ENCODE measurements at places on chromosomes 2 and 18.

DNA sequence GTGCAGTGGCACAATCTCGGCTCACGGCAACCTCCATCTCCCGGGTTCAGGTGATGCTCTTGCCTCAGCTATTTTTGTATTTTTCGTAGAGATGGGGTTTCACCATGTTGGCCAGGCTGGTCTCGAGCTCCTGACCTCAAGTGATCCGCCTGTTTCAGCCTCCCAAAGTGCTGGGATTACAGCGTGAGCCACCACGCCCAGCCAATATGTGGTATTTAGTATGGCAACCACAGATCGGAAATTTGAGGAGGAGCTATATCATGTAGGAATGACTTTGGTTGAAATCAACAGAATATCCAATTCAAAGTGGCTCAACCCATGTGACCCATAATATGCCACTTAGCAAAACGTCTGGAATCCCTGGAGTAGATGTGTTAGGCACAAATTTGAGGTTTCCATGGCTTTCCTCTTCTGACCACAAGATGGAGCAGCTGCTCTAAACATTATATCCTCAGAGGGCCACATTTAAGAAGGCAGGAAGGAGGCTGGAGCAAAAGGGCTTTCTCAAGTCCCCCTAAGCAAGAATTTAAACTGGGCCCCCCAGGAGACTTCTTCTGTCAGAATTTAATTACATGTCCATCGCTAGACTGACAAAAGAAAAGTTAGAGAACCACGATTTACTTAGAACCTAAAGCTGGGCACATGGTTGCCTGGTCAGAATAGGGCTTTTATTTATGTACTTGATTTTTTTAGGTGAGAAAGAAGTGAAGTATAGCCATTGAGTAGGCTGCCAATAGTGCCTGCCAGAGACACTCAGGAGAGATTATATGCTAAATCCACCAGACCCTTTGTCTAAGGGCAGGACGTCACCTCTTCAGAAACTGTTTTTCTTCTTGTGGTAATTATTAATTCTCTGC lies 49.6 kb upstream of the ITSN2 start:
- peak; percentile 54 for DNase-seq

DNA sequence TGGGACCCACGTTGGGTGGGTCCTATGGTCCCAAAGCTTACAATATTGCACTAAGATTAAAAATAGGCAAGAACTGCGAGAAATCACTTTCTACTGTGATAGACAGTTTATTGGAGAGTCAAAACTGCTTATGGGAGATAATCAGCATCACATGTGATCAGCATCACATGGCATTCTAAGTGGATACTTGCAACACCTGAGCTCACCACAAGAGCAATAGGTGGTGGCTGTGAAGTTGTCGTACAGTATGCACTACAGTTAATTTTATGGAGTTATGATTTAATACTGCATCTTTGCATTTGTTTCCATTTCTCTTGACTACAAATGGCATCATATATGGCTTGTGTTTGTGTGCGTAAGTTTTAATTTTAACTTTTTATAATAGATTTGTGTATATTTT lies 11.6 kb downstream of the PNO1 start:
- no peak for DNase-seq

- DNase-seq, result no peak
Observed at GRCh38 chr18:741931-742512, 29.6 kb upstream of the ENOSF1 start.

GRCh38 chr2:95043300-95044093 lies 18.0 kb downstream of the MAL start:
- DNase-seq, result no peak

GRCh38 chr2:85753525-85754312 lies at the start of gene ATOH8:
Gene ATOH8, plus strand, starts transcription at chr2:85753991. Its CDS starts 199 bp downstream, at chr2:85754190.
- DNase-seq, result no peak

- no peak for DNase-seq
Observed at GRCh38 chr2:9739531-9739964, 103.7 kb upstream of the TAF1B start.

DNA sequence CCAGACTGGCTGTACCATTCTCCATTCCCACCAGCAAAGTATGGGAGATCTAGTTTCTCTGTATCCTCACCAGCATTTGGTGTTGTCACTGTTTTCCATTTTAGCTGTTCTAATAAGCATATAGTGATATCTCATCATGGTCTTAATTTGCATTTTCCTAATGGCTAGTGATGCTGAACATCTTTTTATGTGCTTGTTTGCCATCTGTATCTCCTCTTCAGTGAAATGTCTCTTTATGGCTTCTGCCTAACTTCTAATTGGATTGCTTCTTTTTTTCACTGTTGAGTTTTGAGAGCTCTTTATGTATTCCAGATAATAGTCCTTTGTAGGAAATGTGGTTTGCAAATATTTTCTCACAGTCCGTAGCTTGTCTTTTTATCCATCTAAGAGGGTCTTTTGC lies 18.9 kb upstream of the BIN1 start:
- no peak for DNase-seq

DNA sequence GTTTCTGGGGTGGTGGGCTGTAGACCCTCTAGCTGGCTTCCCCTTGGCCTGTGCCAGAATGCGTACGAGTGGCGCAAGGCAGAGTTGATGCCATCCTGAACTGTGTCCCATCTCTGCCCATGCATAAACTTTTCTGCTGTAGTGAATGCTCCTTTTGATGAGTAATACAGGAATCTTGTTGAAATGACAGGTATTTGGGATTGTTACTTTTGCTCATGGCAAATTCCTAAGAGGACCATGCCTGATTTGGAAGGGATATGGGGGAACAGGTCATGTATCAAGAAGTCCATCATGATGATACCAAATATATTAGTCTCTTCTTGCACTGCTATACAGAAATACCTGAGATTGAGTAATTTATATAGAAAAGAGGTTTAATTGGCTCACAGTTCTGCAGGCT lies 648.0 kb downstream of the SLC4A3 start:
- no peak for DNase-seq

- DNase-seq, result no peak
Observed at GRCh38 chr2:3253913-3254441, 123.6 kb downstream of the EIPR1 start.

DNA sequence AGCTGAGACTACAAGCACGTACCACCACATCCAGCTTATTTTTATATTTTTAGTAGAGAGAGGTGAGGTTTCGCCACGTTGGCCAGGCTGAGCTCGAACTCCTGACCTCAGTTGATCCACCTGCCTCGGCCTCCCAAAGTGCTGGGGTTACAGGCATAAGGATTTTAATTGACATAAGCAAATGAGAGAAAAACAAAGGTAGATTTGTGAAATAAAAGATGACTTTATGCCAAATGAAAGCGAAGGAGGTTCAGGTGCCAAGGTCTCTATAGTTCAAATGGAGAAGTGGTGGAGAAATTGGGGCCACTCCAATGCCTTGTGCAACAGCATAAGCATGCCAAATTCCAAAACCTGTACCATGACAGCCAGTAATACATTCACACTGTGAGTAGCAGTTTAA lies 180.6 kb downstream of the MREG start:
- no peak for DNase-seq

DNA sequence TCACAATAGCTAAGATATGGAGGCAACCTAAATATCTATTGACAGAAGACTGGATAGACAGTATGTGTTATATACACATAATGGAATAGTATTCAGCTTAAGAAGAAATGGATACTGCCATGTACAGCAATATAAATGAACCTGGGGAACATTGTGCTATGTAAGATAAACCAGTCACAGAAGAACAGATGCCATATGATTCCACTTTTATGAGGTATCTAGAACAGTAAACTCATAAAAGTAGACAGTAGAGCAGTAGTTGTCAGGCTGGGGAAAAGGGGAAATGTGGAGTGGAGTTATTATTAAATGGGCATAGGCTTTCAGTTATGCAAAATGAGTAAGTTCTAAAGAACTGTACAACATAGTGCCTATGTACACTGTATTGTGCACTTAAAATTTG lies 1055.7 kb upstream of the TMEFF2 start:
- no peak for DNase-seq

GRCh38 chr2:72118386-72118785 lies 29.3 kb downstream of the CYP26B1 start:
- DNase-seq, result no peak

GRCh38 chr2:161209902-161210301 lies 49.7 kb downstream of the TANK start:
- no peak for DNase-seq

GRCh38 chr2:95301876-95302641 lies 4.9 kb downstream of the KCNIP3 start:
- DNase-seq, result no peak

- no peak for DNase-seq
Observed at GRCh38 chr2:212426637-212427412, 111.8 kb downstream of the ERBB4 start.

- no peak for DNase-seq
Observed at GRCh38 chr18:46386788-46387187, 270.2 kb downstream of the LOXHD1 start.

GRCh38 chr2:173278794-173279526 lies 75.7 kb upstream of the CDCA7 start:
- no peak for DNase-seq

- DNase-seq, result no peak
Observed at GRCh38 chr18:50192995-50193795, 1.8 kb downstream of the MYO5B start.

- DNase-seq, result no peak
Observed at GRCh38 chr2:100125626-100126025, 16.8 kb downstream of the AFF3 start.

GRCh38 chr2:240437551-240437860 lies 2.0 kb downstream of the GPC1 start:
- no peak for DNase-seq

GRCh38 chr2:219571311-219572236 lies at the start of gene OBSL1:
Gene OBSL1, minus strand, starts transcription at chr2:219571539. Its CDS starts 307 bp downstream, at chr2:219571232.
- peak; percentile 25 for DNase-seq

- no peak for DNase-seq
Observed at GRCh38 chr2:18750672-18751554, 161.5 kb upstream of the NT5C1B start.

DNA sequence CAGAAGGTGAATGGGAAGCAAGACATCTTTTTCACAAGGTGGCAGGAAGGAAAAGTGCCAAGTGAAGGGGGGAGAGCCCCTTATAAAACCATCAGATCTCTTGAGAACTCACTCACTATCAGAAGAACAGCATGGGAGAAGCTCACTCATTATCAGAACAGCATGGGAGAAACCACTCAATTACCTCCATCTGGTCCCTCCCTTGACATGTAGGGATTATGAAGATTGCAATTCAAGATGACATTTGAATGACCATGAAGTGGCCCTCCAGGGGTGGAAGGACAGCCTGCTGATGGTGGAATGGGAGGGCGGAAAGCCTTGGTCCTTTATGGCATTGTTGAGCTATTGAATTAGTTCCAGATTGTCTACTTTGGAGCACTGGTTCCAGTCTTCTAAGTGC lies 413.0 kb upstream of the MEX3C start:
- DNase-seq, result no peak

GRCh38 chr2:455015-455705 lies 167.3 kb upstream of the ALKAL2 start:
- DNase-seq, result no peak

DNA sequence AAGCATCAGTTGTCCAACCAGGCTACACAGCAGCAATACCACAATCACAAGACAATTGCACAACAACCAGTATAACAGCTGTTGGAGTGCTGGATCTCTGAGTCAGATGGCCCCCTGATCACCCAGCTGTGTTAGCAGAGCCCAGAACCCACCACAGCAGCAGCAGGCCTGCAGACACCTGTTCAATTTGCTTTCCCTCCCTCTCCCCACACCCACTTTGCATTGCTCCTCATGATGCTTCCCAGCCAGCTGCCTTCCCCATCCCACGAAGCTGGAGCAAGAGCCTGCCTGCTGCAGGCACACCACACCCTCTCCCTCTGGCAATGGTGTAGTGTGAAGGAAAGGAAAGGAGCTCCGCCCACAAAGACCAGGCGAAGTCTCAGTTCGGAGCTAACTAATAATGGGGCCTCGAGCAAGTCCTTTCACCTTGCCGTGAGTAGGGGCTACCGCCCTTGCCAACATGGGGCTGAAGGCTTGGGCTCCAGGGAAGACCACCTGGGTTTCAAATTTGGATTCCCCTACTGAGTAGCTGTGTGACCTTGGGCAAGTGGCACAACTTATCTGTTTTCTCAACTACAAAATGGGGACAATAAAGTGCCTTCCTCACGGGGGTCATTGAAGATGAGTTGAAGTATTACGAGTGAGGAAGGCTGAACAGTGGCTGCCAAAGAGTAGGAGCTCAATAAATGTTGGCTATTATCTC lies 19.4 kb upstream of the ZBTB7C start:
- DNase-seq, result no peak

- DNase-seq, result no peak
Observed at GRCh38 chr2:176115883-176116813, at the start of gene HOXD10. Gene HOXD10, plus strand, starts transcription at chr2:176116778. Its CDS starts 56 bp downstream, at chr2:176116834.

DNA sequence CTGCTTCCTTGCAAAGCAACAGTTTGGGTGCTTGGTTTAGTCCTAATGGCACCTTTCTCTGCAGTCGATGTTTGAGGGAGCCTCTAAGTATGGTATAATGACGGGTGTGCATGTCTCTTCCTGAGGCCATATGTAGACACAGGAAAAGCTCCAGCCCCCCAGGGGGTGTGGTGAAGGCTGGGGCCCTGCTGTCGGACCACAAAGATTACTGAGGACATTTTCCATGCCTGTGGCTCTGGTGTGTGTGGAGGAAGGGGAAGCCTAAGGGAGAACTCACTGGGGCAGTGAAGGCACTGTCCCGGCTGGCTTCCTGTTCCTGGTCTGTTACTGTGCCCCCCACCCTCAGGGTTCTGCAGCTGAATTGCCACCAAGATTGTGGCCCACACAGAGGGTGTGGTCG lies 187.1 kb downstream of the FHOD3 start:
- DNase-seq, result no peak

DNA sequence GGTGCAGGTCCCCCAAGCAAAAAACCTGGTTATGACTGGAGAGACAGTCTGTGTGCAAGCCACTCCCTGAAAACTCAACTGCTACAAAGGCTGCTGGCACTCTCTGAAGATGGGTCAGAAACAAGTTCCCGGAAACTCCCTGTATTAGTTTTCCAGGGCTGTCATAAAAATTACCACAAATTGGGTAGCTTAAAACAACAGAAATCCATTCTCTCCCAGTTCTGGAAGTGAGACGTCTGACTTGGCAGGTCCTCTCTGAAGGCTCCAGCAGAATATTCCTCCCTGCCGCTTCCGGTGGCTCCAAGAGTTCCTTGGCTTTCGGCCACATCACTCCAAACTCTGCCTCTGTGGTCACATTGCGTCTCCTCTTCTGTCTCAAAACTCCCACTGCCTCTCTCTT lies 30.1 kb upstream of the SERPINE2 start:
- no peak for DNase-seq

- no peak for DNase-seq
Observed at GRCh38 chr18:8822643-8823042, 117.3 kb downstream of the MTCL1 start.
